Fibroblast of mammary gland (primary cell): ENCODE measurements at places on chromosomes 7 and 10.
A peak's percentile ranks its signal among the peaks of the same experiment; 100 is the strongest.

- DNase-seq = no peak
Observed at GRCh38 chr10:88082806-88083596, 219.6 kb downstream of the PTEN start.

- DNase-seq = no peak
Observed at GRCh38 chr10:6542999-6543430, 37.1 kb downstream of the PRKCQ start.

GRCh38 chr10:77909021-77909748 is 17.4 kb downstream of the DLG5 start:
- no peak for DNase-seq

DNA sequence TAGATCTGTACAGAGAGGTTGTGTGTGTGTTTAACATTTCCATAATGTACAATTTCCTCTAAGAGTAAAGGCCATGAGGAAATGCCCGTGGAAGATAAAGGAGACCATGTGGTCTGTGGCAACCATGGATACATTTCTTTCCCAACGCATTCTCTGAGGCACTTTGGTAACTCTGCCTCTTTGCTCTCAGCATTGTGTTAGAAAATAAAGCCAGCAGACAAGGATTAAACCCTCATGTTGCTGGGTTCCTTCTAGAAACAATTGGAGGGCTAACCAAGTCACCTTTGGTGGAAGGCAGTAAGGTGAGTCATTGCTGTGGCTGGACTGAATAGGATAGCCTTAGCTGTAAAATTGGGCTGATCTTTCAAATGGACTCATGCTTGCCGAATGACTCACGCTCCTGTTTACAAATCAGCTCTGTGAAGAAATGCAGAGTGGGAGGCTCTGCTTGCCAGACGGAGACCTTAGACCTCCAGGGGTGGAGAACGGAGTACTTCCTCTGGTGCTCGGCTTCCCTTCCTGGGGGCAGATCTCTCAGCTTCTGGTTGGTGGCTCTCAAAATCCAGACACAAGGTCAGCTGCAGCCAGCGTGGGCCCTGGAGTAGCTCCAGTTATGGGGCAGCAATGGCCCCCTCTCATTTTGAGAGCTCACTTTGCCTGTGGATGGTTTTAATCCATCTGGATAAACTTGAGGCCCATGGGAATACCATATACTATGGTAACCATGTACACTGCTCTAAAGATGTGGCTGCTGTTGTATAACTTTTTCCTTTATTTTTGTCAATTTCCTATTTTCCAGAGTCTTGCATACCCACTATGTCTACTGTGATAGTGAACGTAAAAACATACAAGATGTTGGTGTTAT is 137.3 kb downstream of the TCF7L2 start:
- DNase-seq = peak; percentile 100

- DNase-seq = no peak
Observed at GRCh38 chr7:98196706-98197605, 14.3 kb upstream of the BHLHA15 start.

GRCh38 chr10:44952779-44953231 is 6.8 kb upstream of the RASSF4 start:
- no peak for DNase-seq

- no peak for DNase-seq
Observed at GRCh38 chr10:133032231-133032630, 55.5 kb upstream of the ADGRA1 start.

- DNase-seq = no peak
Observed at GRCh38 chr7:79968077-79968648, 166.5 kb upstream of the GNAI1 start.

- DNase-seq = peak; percentile 30
Observed at GRCh38 chr7:108454674-108455550, 1.3 kb downstream of the NRCAM start.

- DNase-seq = no peak
Observed at GRCh38 chr7:96789914-96790313, 80.3 kb upstream of the SEM1 start.

DNA sequence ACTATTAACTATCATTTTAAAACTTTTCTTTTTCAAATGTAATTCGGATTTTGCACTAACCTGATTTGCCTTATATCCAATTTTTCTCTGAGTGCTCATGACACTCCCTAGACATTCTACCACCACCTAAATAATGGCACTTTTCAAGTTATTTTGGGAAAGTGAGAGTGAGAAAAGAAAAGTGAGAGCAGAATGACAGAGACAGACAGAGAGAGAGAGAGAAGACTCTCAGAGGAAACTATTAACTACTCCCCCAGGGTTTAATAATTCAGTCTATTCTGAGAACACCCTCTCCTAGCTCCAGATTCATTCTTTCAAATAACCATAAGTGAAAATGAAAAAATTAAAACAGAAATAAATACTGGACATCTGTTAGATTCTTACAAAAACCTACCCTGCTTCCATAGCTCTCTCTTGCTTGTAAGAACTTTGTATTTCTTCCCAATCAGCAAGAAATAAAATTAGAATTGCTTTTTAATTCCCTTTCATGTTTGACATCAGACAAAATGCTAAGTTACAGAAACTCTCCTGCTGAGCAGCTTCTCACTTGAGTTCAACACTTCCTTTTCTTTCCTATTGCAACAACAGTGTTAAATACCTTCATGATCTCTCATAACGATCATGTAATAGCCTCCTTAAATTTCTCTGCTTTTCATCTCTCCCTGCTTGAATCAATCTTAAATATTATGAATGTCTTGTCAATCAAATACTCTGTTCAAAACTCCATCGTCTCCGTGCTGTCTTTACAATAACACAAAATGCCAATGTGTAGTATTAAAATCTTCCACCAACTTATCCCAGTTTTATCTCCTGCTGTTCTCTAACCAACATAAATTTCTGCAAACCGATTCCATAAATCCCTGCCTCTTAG is 191.7 kb downstream of the SEMA3E start:
- DNase-seq = peak; percentile 3

- DNase-seq = no peak
Observed at GRCh38 chr7:90210475-90210874, 1.1 kb upstream of the STEAP2 start.

- DNase-seq = peak; percentile 37
Observed at GRCh38 chr7:81845744-81846241, 75.9 kb upstream of the HGF start.

- no peak for DNase-seq
Observed at GRCh38 chr10:3757638-3758490, 27.1 kb downstream of the KLF6 start.

GRCh38 chr7:130961128-130961601 is 227.2 kb upstream of the KLF14 start:
- DNase-seq = peak; percentile 76

GRCh38 chr10:119407254-119407777 is 135.2 kb downstream of the RGS10 start:
- DNase-seq = no peak

DNA sequence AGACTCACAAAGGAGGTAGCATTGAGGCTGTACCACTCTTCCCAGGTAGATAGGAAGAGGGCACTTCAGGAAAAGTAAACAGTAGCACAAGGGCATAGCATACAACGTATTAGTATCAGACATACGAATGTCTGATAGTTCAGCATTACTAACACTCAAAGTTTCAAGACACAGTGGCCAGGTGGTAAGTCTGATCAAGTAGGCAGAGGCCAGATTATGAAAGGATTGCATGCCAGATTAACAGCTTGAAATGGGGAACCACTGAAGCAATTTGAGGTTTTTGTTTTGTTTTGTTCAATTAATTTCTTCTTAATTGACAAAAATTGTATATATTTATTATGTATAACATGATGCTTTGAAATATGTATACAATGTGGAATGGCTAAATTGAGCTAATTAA is 45.7 kb upstream of the IL6 start:
- no peak for DNase-seq

GRCh38 chr7:94022550-94022949 is 18.4 kb upstream of the BET1 start:
- peak; percentile 62 for DNase-seq

DNA sequence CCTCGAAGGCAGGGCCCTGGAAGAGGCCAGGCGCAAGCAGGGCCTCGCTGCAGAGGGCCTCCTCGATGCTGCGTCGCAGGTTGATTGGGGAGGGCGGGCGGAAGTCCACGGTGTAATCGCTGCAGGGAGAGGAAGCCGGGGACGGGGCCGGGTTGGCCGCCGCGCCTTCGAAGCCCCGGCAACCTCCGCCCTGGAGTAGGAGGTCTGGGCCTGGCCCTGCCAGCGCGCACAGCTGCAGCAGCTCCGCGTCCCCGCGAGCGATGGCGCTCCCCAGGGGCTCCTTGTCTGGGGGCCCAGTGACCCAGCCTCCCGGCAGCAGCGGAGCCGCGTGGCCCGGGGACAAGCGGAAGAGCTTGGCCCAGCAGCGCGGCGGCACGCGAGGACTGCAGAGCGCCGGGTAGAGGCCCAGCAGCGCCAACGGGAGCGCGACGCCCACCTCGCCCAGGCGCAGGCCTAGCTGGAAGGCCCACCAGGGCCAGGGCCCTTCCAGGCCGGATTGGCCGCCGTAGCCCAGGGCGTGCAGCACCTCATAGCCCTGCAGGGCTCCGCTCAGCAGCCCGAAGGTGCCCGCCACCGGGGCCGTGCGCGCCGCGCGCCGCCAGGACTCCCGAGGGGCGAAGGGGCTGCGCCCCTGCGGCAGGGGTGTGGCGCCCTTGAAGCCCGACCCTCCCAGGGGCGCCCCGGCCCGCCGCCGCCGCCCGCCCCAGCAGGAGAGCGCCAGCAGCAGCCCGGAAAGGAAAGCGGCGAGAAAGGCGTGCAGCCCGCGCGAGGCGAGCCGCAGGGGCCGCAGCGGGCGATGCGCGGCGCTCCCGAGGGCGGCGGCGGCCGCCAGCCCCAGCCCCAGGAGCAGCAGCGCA is 7.8 kb upstream of the RBM28 start:
- DNase-seq = no peak

- no peak for DNase-seq
Observed at GRCh38 chr10:132900211-132900756, 42.1 kb downstream of the CFAP46 start.

DNA sequence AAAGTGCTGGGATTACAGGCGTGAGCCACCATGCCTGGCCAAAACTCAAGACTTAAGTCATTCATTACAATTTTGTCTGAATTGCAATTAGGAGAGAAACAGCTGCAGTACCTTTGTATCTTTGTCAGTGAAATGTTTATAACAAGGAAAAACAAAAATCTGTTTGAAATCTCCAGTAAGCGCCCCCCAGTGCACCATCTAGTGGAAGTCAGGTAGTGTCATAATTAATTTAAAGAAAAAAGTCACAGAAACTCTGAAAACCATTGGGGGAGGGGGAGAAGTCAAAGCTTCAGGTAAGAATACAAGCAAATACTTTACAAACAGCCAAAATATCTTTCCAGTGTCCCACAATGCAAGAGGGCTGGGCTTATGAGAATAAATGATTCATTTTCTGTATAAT is 2.8 kb downstream of the MPP7 start:
- no peak for DNase-seq

- DNase-seq = no peak
Observed at GRCh38 chr10:31838065-31838464, 90.6 kb downstream of the ARHGAP12 start.

GRCh38 chr10:110657973-110658691 is 14.0 kb downstream of the RBM20 start:
- DNase-seq = no peak

- DNase-seq = peak; percentile 33
Observed at GRCh38 chr10:78170026-78170475, 136.4 kb downstream of the RPS24 start.

GRCh38 chr10:109450702-109451101 is 472.6 kb downstream of the XPNPEP1 start:
- DNase-seq = no peak

- DNase-seq = no peak
Observed at GRCh38 chr10:102595897-102596296, 48.4 kb upstream of the TRIM8 start.
